ENCODE measurements at places on chromosomes 1 and 21.

DNA sequence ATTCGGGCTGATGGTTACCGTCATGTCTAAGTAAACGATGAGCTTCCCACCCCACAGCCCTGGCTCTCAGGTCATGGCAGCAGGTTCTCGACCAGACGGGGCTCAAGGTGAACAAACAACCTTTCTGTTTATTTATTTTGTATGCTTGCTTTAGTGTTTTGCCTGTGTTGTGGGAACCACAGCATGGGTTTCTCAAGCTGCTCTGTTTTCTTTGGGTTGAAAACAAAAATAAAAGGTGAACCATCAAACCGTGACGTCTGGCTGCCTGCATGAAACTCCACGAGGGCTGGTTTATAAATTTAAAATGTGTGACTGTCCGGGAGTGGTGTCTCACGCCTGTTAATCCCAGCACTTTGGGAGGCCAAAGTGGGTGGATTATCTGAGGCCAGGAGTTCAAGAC is 28.0 kb downstream of the TMEM51 start:
- no peak for DNase-seq

DNA sequence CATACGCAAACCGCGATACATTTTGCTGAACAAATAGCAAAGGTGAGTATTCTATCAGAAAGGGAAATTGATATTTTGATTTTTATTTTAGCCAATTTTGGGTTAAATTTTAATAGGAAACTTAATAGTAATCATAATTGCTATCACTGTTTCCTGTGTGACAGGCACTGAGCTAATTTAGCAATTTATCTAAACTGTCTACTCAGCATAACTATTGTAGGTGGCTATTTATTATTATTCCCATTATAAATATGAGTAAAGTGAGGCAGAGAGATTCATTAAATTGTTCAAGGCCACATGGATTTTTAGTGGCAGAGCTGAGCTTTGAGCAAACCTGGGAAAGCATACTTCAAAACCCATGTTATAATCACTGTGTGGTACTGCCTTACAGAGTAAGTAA is 21.1 kb downstream of the RTCA start:
- no peak for DNase-seq

DNA sequence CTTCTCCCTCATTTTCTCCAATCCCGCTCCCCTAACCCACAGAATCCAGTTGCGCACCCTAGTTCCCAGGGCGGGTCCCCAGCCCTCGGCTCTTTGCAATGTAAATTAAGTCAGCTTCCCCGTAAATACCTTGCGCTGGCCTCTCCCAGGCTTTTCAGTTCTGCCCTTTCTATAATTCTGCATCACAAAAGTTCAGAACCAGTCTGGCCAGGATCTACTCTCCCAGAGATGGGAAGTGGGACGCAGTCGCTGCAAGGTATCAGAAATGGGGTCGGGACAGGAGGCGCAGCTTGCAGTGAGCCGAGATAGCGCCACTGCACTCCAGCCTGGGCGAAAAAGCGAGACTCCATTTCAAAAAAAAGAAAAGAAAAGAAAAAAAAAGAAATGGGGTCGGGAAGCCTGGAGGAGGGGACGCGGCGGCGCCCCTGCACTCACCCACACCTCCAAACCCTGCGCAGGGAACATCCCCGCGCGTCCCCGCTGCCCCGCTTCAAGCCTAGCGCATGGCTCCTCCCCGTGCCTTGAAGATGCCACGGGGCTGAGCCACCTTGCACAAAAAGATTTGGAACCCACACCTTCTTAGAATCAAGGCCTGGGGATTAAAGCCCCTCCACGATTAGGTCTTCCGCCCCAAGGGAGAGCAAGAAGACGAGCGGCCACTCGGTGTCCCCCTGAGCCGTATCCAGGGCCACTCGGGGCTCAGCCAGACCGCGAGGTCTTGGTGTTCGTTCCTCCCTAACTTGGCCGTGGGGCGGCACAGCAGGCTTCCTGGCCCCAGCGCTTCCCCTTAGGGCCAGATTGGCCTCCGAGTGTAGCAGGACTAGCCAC is 27.2 kb upstream of the ITLN2 start:
- no peak for DNase-seq

GRCh38 chr1:231584117-231584516 is 42.5 kb upstream of the DISC1 start:
- no peak for DNase-seq

DNA sequence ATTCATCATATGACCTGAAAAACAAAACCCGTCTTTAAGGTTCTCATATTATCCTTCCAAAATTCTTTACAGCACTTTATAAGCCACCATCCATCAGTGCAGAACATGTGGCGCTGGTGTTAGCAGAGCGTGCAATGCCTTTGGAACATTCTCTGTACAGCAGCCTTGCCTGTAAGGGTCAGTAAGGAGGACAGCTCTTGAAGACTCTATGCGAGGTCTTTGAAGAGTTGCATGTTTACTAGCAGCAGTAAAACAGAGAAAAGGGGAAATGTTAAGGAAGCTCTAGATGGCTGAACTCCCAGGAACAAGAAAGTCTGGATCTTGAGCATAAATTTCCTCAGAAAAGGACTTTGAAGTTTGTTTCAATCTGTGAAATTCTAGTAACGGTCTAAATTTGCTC is 365.6 kb downstream of the DUSP10 start:
- no peak for DNase-seq

GRCh38 chr1:232992227-232992626 is 41.8 kb downstream of the NTPCR start:
- DNase-seq = no peak

GRCh38 chr21:30193201-30193600 is 22.7 kb downstream of the CLDN8 start:
- no peak for DNase-seq

DNA sequence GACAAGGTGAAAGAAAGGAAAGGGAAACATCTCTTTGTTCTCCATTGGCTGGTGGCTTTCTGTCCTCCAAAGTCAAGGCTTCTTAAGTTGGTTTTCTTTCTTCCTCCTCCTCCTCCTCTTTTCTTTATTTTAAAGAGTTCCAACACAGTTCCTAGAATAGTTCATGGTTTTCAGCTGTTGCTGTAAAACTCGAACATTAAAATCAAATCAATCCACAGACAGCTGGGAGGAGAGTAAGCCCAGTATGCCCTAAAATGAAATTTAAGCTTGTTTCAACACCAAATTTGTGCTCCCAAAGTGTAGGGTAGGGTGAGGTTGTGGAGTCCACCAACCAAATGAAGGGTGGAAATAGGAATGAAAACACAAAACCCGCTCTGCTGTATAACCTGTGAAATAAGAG is 10.5 kb upstream of the CPLANE2 start:
- DNase-seq = no peak

- DNase-seq = no peak
Measured at GRCh38 chr1:58755468-58755872, 28.4 kb downstream of the JUN start.

DNA sequence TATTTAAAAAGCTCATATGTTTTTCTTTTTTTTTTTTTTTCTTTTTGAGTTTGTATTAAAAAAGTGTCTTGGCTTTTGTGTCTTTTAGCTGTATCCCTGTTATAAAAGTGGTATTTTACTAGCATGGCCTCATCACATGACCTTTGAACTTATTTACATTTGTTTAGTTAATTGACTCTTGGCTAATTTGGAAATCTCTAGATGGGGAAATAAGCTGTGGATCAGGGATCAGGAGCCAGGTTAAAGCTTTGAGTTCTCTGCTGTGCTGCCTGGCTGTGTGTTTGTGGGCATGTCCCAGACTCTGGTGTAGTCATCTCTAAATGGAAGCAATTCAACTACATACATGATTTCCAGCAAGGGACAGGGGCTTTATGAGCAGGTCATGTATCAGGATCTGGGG is 56.5 kb downstream of the HHAT start:
- DNase-seq = no peak

Data from activated naive CD8-positive, alpha-beta T cell treated with anti-CD3 and anti-CD28 coated beads, Interleukin-2, amount 50 U/mL, for 16 hours (primary cell).